ENCODE measurements at places on chromosomes 13 and 19. TPM values are rescaled to one million over a fixed set of nuclear protein-coding genes. Genes with fewer than 3 reads are reported as not detected.
A peak's percentile ranks its signal among the peaks of the same experiment; 100 is the strongest.

GRCh38 chr13:27450921-27451471 is 632 bp upstream of the MTIF3 start:
- DNase-seq, result peak; percentile 79

The NCR1 gene
- not detected for total RNA-seq

DNA sequence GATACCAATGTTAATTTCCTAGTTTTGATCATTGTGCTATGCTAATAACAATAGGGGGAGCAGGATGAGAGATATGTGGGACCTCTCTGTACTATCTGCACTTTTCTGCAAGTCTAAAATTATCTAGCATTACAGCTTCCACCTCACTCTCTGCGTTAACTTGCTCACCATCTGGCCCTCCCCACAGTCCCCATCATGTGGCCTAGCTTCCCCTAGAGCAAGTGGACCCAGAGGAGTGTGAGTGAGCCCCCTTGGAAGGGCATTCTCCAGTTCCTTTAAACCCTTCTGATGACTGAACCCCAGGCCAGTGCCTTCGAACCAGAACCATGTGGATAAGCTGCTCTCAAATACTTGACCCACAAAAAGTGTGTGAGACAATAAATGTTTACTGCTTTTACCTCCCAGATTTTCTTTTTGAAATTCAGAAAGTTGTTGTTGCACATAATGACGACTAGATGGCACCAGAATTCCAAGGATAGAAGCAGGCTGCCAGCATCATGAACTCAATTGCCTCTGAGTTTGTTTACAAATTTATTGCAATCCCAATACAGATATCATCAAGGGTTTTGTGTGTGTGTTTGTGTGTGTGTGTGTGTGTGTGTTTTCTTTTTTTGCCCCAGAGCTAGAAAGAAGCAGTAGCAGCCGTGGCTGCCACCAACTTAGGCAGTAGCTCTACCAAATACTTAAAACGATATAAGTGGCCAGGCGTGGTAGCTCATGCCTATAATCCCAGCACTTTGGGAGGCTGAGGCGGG is 49.0 kb upstream of the ZNF780A start:
- DNase-seq, result no peak

- DNase-seq, result no peak
Measured at GRCh38 chr19:51292971-51293370, 18.5 kb upstream of the IGLON5 start.

The CD177 gene
- total RNA-seq, result 0.16 TPM

The ZFP28 gene
- 5.5 TPM for total RNA-seq

The CBARP gene
- 1.2 TPM for total RNA-seq

GRCh38 chr19:34713262-34713637 is 20.8 kb upstream of the ZNF181 start:
- DNase-seq, result no peak

Measured in Right ventricle myocardium inferior (tissue), 1 donor.